WERI-Rb-1 (cell line): ENCODE measurements at places on chromosomes 2 and 18.
A peak's percentile ranks its signal among the peaks of the same experiment; 100 is the strongest.

GRCh38 chr2:231687133-231687852 is 21.0 kb upstream of the PTMA start:
- DNase-seq, result peak; percentile 93

DNA sequence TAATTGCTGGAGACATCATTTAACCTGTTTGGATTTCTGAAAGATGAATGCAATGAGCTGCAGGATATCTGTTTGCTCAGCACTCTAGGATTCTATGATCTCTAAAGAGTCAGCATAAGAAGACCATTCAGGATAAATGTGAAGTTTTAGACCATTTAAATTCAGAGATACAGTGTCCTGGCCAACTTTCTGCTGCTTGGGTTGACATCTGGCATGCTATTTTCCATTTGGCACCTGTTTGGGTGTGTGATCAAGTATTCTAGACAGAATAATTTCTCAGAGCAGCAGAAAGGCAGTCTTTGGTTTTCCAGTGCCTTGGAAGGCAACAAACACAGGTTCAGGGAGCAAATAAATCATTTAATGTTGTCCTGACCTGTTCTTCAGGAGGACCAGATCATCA is 144.8 kb upstream of the NDUFV2 start:
- DNase-seq, result no peak

- no peak for DNase-seq
These were observed 67.8 kb downstream of the SLC66A2 start for GRCh38 chr18:79883461-79884293.

- DNase-seq, result no peak
These were observed 48.1 kb upstream of the CTIF start for GRCh38 chr18:48490641-48491293.

DNA sequence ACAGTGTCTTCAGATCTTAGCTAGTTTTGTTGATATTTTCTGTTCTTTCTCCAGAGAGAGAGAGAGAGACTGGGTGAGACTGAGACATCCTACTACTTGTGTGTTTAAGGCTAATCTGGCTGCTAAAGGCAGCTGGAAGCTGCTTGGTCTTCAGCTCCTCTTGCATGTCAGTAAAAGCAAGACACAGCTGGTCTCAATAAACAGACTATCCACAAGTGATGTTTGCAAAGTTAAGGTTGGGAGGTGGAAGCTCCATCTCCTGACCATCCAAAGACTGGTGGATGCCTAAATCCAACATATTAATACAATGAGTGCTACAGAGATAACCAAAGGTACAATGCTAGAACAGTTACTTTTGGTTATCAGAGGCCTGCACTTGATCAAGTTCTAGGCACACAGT is 17.8 kb downstream of the ERFE start:
- no peak for DNase-seq

DNA sequence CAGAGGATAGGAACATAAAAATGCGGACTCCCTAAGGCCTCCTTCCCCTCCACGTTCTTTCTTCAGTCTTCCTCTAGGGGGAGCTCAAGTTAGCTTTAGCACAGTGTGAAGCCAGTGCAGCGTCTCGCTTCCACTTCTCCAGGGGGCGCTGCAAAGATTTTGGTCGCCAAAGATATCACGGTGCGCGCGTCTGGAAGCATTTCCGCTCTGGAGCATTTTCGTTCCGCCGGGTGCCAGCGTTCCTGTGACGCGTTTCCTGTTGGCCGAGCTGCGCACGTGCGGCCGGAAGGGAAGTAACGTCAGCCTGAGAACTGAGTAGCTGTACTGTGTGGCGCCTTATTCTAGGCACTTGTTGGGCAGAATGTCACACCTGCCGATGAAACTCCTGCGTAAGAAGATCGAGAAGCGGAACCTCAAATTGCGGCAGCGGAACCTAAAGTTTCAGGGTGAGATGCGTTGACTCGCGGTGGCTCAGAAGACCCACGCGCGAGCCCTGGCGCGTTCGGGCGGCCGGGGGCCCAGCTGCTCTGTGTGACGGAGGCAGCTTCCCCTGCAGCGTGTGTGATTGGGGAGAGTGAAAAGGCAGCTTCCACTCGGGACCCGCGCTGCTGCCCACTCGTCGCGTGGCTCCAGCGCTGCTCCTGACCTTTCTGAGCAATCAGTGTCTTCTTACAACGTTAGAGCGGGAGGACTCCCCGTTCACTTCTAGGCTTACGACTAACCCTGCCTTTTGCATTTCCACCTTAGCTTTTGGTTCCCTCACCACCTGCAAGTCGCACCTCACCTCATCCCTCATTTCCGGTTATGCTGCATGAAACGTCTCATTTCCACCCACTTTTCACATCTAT is at the start of gene DDX18:
Gene DDX18 (plus strand): TSS at position 275 of the 848 bp plus-strand sequence. CDS start 87 bp downstream, at position 362.
- DNase-seq, result peak; percentile 97

DNA sequence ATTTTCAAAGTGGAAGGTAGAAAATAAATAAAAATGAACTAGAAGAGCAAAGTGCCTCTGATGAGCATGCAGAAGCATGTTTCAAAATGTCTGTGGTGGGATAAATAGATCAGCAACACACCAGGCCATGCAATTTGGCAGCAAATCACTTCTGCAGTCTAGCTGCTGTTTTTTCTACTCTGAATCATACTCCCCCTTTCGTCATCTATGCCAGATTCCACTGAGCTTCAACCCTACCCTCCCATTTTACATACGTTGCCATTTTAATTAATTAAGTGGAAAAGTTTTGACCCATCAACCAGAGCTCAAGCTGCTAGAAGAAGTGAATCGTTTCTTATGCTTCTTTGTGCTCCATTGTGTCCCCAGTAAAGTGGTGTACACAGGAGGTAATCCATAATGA is 79.3 kb downstream of the NRXN1 start:
- DNase-seq, result no peak

DNA sequence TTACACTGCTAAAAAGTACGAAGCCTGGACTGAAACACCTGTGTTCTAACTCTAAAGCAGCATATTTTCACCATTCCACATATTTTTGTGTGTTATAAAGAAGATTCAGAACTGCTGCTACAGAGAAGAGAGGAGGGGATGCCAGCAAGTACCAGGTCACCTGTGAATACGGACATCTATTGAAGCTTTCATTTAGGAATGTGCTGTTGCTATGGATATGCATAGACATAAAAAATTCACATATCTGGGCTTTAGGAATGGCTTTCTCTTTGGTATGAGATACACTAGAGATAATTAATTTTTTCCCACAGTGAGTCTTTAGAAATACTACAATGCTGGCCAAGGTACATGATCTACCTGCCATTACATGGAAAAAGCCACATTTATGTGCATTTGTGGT is 238.5 kb downstream of the WDR7 start:
- no peak for DNase-seq

GRCh38 chr2:141027221-141027620 is 1103.6 kb downstream of the LRP1B start:
- DNase-seq, result no peak
